Kidney (tissue), 22 donors: ENCODE measurements at places on chromosomes 2 and 18. TPM values are rescaled to one million over a fixed set of nuclear protein-coding genes. Genes with fewer than 3 reads are reported as not detected.

The RAB6C gene
- total RNA-seq: 0.19 TPM

The KCNG2 gene
- 0.76 TPM for total RNA-seq

The ITPRID2 gene
- 191 TPM for total RNA-seq

- peak; percentile 86 for DNase-seq
Observed at GRCh38 chr2:163347982-163348856, 387.6 kb downstream of the FIGN start.

DNA sequence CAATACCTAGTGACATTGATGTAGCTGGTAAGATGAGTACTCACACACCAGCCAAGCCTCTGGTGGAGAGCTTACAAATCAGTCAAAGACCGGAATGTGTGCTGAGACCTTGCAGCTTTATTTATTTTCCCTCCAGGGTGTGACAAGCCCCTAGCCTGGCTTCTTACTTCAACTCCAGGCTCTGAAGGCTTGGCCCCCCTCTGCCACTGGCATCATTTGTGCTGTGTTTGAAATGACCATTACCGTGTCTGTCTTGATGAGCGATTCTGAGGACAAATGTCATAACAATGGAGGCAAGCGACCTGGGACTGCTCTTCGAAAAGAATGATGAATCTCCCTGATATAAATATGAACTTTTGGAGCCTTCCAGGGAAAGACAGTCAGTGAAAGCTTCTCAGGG lies 749.9 kb upstream of the HS6ST1 start:
- DNase-seq: no peak

- no peak for DNase-seq
Observed at GRCh38 chr18:48330016-48330991, 78.9 kb downstream of the ZBTB7C start.
